ENCODE measurements at places on chromosomes 12 and 14.

GRCh38 chr12:24488091-24488596, 460.8 kb downstream of the BCAT1 start:
- no peak for DNase-seq

- DNase-seq: no peak
Observed at GRCh38 chr12:98861251-98861650, 216.2 kb downstream of the APAF1 start.

DNA sequence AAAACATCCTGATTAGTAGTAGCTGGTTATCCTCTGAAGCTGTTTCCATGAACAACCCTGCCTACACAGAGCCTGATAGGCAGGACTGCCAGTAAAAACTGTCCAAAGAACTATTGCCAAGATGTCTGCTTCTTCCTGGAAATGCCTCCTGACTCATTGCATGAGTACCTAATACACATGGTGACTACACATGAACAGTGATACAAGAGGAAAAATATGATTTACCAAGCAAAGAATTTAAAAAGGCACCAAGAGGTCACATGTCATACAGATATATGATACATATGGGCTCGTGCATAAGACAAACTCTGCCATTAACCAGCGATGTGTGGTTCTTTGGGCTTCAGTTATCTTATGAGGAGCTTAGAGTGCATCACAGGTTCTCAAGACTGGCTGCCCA, 552.3 kb downstream of the SLC16A7 start:
- DNase-seq: no peak

DNA sequence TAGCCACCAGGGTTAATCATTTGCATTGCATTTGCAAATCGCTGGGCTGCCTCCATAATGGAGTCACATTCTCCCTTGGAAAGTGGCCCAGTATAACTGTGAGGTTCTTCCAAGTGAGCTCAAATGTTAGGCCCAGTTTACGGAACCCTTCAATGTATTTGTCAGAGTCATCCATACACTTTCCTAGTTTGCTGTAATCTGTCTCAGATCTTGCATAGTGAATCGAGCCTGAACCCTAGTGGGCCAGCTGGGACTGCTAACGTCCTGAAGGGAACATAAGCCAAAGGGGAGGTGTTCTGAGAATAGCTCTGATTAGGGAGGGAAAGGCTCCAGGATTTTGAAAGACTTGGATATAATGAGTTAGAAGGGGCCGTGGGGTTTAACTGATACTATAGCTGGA, 406.3 kb downstream of the SLC6A15 start:
- no peak for DNase-seq

DNA sequence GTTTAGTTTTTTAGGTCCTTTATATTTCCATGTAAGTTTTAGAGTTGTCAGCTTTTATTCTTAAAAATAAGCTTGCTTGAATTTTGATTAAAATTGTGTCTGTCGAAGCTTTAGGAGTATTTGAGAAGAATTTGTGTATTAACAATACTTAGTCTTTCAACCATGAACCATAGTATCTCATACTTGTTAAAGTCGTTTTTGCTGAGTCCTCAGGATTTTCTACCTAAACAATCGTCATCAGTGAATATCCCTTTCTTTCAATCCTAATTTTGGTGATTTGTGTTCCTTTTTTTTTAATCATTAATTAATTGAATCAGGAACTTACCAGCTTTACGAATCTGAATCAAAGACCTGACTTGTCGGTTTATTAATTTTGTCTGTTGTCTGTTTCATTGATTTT, 18.2 kb downstream of the CAND1 start:
- no peak for DNase-seq

- DNase-seq: no peak
Observed at GRCh38 chr14:24368212-24368561, 203 bp downstream of the NFATC4 start.

- peak; percentile 54 for DNase-seq
Observed at GRCh38 chr12:4228122-4228580, 45.4 kb upstream of the CCND2 start.

GRCh38 chr14:32230695-32231280, 27.7 kb upstream of the RNU6-8 start:
- DNase-seq: no peak

DNA sequence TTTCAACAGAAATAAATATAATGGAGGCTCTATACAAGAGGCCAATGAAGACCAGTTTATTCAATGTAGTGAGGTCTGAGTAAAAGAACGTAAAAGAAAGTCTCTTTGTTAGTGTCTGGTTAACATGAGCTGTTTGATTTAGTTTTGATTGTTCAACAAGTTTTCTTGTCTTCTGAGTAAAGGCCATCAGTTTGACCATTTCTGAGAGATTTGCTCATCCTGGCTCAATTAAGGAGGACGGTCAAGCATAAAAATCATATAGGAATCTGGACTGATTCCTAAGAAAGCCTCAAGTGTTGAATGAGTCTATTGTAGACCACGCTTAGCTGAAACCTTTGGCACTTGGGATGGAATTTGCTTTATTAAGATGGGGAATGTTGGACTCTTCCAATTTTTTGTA, 32.5 kb upstream of the FGF23 start:
- no peak for DNase-seq

DNA sequence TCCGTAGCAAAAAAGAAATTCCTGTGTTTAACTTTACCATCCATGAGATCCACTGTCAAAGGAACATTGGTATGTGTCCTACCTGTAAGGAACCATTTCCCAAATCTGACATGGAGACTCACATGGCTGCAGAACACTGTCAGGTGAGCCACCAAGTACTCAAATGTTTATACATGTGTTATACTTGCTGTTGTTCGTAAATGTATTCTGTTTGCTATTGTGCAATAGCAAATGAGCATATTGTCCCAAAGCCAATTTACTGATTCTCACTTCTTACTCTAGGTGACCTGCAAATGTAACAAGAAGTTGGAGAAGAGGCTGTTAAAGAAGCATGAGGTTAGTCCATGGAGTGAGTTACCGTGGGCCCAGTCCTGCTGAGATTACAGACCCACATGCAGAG, 9.4 kb downstream of the TRAFD1 start:
- DNase-seq: peak; percentile 39

DNA sequence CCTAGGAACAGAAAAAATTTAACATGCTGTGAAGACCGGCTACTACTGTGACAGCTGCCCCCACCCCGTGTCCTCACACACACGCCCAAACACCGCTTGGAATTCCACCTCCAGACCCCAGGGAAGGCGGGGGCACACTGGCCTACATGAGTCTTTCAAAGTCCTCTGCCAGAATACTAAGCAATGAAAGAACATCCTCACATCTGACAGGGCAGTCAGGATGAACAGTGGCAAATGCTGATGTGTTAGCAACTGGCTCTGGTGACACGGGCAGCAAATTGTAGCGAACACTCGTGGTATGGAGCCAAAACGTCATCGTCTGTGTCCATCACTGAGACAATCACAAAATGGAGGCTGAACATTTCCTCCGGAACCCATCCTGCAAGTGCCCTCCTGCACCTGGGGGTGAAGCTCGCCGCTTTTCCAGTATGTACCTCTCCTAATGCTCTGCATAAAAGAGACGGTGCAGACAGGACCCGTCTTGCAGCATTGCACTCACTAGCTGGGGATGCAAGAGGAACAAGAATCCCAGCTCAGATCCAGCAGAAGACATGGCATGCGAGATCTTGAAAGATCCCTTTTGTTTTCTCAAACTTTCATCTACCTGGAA, 94.8 kb downstream of the BCL11B start:
- DNase-seq: peak; percentile 43

GRCh38 chr12:92732216-92732615, 29.4 kb downstream of the PLEKHG7 start:
- DNase-seq: no peak

Data from islet precursor cell (in vitro differentiated cells).